AG08396 (cell line): ENCODE measurements at places on chromosomes 11 and 22.

- DNase-seq = no peak
Observed at GRCh38 chr22:46678003-46678657, 57.9 kb downstream of the GRAMD4 start.

DNA sequence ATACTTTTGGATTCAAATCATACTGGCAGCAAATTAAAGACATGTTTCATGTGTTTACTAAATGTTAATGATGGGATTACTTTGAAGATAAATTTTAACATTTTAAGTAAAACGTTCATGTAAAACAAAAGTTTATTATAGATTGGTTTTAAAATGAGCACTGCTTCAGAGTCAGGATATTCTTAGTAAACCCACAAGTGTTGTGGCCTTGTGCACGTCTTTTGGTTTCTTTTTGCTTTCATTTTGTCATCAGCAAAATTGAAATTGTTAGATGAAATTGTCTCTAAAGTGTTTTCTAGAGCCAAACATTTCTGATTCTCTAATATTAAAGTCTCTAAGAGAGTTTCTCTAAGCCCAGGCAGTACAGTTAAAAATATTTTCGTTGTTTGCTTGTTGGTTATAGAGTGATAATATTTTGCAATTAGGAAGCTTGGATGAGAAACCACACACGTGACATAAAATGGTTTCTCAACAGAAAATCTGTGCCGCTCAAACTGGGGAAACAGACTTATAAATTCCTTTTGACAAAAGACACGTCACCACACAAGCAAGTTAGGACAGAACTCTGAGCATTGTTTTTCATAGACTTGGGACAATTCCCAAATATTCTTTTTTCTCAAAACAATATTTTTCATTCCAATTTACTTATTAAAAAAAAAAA is 164.4 kb downstream of the TEAD1 start:
- DNase-seq = no peak

DNA sequence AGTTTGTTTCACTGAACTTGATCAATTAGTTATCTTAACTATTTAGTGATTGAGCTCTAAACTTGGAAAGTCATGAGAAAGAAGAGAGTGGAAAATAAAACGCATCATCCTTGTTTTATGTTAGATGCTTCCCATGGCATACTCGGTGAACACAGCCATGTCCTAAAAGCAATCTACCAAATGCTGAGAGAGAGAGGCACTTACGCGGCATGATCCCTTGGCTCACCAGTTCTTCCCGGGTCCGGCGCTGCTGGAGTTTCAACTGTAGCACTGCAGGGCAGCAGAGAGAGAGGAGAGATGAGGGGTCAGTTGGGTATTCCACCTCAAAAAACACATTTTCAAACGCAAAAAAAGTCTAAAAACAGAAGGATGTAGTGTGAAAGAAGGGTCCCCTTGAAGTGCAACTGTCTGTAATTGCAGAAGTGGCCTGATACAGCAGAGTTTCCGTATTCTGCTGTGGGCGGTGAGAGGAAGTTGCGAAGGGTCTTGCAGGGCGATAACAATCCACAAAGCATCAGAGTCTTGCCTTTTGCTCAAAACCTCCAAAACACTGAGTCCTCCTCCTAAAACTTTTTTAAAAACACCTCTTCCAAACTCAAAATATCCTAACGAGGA is 92.7 kb downstream of the SGSM3 start:
- no peak for DNase-seq

DNA sequence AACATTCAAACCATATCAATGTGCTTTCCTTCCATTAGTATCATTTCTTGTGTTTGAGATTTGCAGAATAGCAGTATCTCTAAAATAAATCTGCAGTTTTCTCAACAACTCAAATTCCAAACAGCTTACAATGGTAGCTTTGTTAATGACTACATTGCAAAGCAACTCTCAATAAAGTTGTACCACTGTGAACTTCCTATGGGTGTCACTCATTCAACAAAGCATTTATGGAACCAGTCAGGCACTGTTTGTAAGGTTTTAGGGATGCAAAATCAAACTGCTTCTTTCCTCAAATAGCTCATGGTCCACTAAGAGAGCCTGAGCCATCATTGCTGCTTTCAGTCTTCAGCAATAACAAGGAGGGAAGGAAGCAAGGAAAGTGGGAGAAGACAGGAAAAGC is 91.0 kb downstream of the CCDC83 start:
- no peak for DNase-seq

DNA sequence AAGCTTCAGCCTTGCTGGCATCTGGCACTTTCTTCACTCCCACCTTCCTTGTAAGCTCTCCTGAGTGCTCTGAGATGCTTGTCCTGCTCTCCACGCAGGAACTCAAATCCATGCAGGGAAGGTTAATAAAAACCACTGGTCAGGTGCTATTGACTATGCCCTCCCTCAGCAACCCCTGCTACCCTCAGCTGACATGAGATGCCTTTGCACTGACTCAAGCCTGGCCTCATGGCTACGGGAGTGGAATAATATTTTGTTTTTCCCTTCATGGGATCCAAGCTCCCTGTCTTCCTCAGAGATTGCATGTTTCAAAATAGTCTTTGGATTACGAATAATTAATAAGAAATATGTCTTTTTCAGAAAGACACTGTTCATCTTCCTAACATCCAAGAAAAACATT is 31.7 kb upstream of the ABCC8 start:
- DNase-seq = no peak

- DNase-seq = no peak
Observed at GRCh38 chr11:67438158-67438902, 848 bp upstream of the PTPRCAP start.

DNA sequence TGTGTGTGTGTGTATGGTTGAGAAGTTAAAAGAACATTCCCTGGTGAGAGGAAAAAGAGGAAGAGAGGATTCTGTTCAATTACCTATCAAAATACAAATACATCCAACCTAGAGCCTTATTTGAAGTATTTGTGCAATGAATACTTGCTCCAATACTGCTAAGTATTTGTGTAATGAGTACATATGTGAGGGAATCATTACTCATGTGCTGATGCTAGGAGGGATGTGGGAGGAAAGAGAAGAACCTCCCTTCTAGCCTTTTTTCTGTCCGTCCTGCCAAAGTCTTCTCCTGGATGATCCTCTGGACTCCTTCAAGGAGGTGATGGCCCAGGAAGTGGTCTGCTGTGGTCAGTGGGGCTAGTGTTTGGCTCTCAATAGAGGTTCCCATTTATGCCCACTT is 36.0 kb upstream of the ACCSL start:
- no peak for DNase-seq

DNA sequence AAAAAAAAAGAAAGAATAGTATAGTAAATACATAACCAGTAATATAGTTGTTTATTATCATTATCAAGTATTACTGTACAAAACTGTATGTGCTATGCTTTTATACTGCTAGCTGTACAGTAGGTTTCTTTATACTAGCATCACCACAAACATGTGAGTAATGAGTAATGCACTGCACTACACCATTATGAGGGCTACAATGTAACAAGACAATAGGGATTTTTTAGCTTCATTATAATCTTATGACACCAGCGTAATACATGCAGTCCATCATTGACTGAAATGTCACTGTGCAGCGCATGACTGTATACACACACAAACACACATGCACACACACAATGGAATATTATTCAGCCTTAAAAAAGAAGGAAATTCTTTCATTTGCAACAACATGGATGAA is 111.5 kb upstream of the ZBED5 start:
- DNase-seq = no peak

DNA sequence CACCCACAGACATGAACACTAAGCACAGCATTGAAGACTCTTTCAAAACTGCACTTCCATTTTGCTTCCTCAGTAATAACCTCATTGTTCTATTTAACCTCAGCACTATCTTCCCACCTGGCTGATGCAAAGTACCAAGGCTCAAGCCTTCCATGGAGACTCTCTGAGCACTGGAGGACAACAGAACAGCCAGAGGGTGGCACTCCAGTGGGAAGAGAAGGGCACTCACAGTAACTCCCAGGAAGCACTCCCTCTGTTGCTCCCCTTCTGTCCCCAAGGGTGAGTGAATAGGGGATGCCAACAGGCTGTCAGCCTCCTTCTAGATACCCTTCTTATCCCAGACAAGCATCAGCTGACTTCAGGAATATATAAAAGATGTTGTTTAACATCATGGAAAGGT is 3.5 kb downstream of the ME3 start:
- DNase-seq = no peak

DNA sequence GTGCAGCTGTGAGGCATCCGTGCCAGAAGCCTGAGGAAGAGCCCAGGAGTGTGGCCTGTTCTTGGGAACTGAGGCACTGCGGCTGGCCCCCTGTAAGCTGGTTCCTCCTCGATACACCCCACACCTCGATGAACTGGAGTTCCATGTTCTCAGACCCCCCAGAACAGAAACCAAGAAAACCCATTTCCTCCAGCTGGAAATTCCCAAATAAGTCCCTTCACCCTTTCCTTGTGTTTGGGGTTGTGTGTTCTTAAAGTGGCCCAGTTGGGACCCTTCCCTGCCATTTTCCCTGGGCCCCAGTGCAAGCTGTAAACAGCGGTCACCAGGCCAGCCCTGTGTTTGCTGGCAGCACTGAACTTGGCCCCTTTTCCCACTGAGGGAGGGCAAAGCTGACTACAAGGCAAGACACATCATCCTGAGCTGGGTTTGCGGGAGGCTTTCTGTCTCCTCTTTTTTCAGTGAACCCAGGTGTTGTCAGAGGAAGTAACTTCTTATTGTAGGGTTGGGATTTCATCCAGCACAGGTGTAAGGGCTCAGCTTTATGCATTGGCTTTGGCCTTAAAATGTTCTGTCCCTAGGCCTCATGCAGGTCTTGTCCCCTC is 60.1 kb upstream of the MPEG1 start:
- no peak for DNase-seq
